Activated CD4-positive, alpha-beta T cell treated with anti-CD3 and anti-CD28 coated beads, Interleukin-2, amount 50 U/mL, for 1 hour (primary cell): ENCODE measurements at places on chromosomes 7 and 10.

DNA sequence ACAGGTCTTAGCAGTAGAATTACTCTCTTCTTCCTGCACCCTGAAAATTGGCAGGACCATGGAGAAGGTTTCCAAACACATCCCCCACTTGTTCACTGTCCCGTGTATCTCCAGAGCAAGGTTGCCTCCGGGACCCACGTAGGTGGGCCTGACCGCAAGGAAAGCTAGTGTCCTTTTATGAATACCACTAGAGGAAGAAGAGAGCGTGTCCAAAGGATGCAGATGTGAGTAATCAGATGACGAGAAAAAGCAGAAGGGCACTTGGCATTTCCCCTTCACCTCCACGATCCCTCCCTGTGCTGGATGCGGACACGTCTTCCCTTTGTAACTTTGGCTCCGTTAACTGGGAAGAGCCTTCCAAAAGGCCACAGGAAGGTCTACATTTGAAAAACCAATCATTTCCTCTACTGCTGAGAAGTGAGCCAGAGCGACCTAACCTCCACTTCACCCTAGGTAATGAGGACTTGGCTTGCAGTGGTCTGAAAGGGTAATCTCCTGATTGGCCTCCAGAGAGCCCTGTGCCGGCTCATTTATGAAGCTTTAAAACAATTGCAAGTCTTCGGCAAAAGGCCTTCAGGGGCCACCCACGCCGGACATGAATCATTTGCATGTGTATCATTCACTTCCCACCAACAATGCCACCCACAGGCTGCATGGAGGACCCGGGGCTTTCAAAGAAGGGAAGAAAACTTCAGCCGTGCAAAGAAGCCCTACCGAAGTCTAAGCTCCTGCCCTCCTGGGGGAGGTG lies 55.4 kb downstream of the LYZL1 start:
- DNase-seq: no peak

GRCh38 chr7:151372612-151373265 lies 31.1 kb downstream of the NUB1 start:
- no peak for DNase-seq

- DNase-seq: no peak
Observed at GRCh38 chr10:56319386-56319785, 41.7 kb downstream of the ZWINT start.

DNA sequence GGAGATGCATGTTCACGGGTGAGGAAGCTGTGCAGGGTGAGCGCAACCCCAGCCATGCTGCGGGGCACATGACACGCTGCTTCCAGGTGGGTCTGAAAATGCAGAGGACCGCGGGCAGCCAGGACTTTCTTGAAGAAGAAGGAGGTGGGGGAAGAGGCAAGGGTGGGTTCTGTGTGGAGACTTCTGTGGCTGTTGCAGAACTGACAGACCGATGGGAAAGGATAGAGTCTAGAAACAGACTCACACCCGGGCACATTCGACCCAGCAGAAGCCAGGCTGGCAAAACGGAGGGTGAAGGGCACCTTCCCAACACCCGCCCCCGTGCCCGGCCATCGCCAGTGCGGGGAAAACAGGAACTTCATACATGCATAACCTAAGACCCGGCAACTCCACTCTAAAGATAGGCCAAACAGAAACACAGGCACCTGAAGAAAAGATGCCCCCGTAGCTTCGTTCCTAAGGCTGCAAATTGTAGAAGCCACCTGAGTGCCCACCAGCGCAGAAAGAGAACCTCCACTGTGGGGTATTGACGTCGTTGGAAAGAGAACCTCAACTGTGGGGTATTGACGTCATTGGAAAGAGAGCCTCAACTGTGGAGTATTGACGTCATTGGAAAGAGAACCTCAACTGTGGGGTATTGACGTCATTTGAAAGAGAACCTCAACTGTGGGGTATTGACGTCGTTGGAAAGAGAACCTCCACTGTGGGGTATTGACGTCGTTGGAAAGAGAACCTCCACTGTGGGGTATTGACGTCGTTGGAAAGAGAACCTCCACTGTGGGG lies 4.8 kb upstream of the KNDC1 start:
- no peak for DNase-seq

DNA sequence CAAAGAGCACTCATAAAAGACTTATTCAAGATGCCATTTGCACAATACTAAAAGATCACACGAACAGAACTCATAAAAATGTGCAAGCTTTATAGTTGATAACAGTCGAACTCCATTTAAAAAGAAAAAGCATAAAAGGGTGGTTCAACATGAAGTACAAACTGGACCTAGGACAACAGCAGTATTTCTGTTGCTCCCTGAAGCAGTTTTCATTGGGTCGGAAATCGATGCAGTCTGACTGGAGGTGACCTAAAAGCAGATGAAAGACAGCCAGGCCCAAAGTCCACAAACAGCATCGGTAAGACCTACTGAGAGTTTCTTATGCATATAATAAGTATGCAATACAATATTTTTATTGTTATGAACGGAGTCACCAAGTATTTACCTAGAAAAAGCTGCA lies 23.9 kb downstream of the FAM171A1 start:
- no peak for DNase-seq

- no peak for DNase-seq
Observed at GRCh38 chr10:106557053-106557452, 607.5 kb downstream of the SORCS1 start.

GRCh38 chr7:9962742-9963141 lies 1010.9 kb upstream of the PHF14 start:
- no peak for DNase-seq

DNA sequence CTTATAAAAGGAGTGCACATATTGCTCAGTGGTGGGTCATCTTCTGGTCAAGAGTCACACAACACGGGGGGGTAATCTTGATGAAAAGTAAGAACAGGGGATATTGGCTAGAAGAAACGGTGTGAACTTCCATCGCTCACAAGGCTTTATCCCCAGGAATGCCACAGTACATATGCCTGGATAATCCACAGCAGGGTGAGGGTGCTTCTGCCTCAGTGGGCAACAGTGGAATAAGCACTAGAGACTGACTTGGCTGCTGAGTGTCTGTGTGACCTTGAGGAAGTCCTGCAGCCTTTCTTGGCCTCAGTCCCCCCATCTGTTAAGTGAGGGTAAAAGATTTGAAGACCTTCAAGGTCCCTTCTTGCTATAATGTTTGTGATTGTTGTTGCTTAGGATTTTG lies 44.9 kb upstream of the SHH start:
- DNase-seq: no peak

- no peak for DNase-seq
Observed at GRCh38 chr10:63054889-63055611, 78.1 kb upstream of the NRBF2 start.
